Kidney epithelial cell (primary cell): ENCODE measurements at places on chromosomes 3 and 15.

DNA sequence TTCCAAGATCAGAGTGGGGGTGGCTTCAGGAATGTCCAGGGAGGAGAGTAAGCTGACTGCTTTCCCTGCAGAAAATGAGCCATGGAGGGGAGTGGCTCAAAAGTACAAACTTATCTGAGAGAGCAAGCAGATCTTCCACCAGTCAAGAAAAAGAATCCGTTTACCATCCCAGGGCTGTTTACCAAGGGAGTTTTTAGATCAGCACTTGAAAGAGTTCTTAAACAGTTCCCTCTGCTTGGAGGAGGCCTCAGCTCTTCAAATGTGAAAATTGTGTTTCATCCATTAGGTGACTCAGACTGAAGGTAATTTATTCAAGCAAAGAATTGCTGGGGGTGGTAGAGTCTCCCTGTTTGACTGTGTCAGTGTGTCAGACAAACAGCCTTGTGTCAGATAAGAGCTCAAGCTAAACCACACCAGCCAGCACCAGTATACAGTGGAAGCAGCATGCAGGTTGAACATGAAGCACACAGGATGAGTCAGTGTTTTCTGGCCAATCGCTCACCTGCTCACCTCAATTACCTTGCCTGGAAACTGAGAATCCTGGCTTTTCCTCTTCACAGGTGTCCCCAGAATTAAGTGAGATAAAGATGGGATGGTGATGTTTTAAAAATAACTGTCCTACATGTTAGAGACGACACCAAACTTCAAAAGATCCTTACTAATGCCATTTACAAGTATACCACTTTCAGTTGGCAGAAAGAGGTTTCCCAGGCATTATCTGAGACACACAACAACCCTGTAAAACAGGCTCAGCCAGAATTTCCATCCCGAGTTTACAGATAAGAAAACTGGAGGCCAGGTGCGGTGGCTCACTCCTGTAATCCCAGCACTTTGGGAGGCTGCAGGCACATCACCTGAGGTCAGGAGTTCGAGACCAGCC, 21.7 kb downstream of the SH3BP5 start:
- DNase-seq: peak; percentile 66

DNA sequence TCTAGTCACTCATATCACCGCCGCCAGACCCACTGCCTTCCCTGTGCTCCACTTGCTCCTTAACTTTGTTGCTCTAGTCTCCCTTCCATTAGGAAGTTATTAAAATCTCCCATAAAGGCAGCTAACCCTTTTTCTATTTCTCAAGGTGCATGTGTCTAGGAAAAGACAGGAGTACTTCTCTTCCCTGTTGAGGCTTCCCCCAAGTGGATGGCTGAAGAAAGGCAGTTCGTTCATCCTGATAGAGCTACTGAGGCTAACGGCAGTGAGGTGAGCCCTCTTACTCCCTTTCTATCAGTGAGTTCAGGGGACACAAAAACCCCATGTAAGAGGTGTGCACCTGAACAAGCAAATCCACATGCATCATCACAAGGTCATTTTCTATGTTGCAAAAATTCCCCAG, 397.8 kb downstream of the IGSF11 start:
- no peak for DNase-seq

DNA sequence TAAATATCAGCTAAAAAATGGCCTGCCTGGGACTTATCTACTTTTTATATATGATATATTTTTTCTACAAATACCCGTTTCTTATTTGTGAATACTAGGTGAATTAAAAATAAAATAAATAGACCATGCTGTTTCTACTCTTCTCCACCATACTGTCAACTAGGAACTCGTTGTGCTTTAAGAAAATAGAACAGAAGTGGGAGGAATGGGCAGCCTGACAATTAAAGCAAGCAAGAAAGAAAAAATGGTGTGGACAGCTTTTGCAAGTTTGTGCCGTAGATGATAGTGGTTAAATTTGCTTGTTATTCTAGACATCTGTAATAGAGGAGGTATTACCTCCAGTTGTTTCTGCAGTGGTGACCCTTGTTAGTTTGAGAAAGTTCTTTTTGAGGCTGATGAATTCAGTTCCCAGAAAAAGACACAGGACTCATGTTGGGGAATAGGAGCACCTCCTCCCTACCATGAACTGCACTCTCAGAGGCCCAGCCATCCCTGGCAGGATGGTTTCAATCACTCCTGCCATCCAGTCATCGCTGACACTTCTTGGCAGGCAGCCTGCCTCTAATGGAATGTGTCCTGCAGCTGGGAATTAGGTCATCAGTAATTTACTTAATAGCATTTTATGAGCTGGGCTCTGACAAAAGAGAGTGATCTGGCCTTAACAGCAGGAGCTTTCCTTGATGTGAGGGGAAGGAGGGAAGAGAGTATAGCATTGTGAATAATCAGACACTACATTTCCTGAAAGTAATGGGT, 105.0 kb upstream of the GAP43 start:
- DNase-seq: peak; percentile 91

GRCh38 chr15:58407778-58408177, 24.0 kb upstream of the LIPC start:
- no peak for DNase-seq

GRCh38 chr3:168443965-168444364, 348.2 kb upstream of the GOLIM4 start:
- no peak for DNase-seq

DNA sequence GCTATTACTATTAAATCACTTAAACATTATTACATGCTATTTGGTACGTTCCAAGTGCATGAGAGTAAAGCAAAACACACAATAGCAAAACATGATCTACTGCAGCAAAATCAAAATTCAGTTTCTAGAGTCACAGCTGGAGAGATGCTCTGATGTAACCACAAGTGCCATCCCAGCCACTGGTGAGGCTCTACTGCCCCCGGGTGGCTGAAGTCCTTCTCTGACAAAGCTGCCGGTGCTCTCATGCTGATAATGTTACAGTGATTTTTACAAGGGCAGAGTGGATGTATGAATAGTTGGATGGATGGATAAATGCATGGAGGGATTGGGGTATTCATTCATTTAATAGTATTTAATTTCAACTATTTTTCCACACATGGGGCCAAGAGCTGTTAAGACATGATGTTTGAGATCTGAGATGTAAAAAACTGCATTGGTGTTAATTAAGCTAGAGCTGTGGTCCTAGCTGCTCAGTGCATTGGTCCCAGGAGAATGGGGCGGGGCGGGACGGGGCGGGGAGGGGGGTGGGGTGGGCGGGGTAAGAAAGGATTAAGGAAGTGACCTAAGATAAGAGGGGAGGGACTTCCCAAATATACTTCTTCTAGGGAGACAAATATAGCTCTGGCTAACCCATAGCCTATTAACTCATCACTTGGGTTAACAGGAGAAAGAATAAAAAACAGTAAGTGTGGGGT, 5.3 kb upstream of the SPESP1 start:
- DNase-seq: peak; percentile 25

DNA sequence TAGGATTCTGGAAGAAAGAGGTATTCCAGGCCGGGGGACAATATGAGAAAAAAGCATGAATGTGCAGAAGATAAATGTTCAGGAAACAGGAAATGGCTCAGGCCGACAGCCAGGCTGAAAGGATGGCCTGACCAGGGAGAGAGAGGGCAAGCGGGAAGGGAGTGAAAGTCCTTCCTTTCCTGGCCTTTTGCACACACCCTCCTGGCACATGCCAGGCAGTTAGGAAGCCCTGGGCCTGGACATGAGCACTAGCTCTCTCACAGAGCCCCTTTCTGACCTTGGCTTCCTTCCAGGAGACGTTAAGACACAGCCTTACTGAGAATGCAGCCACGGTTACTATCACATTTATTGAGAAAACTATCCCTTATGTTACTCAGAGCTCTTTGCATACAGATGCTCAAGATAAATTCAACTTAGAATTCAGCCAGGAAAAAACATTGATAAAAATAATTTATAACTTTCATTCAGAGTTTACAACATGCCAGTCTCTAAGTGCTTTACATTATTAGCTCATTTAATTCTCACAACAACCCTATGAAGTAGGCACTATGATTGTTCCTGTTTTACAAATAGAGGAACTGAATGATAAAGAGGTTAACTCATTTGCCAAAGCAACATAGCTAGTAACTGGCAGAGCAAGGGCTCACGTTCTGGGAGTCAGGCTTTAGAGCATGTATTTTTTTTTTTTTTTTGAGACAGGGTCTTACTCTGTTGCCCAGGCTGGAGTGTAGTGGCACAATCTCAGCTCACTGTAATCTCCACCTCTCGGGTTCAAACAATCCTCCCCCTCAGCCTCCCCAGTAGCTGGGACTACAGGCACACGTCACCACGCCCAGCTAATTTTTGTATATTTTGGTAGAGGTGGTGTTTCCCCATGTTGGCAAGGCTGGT, 39.4 kb upstream of the SMAD3 start:
- DNase-seq: no peak

DNA sequence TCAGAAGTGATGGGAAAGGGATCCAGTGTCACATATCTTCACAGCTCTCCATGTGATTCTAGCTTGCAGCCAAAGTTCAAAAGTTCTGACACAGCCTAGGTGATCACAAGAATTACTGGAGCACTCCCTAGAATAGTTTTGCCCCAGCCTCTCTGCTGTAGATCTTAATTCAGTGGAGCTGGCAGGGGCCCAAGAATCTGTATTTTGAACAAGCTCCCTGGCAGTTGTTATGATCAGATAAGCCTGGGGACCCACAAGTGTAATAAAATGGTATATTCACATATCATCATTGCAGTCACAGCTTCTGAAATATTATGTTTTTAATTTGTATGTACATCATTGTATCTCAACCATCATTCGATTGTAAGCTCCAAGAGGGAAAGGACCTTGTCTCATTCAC, 62.3 kb downstream of the NOX5 start:
- DNase-seq: no peak
